ENCODE measurements at places on chromosomes 12 and 14. TPM values are rescaled to one million over a fixed set of nuclear protein-coding genes. Genes with fewer than 3 reads are reported as not detected.

Gene CRIP2
- not detected for total RNA-seq

Gene UBR7
- total RNA-seq = 32.4 TPM

- H3K4me3 ChIP-seq = peak overlapping the region; percentile 77
- peaks cover 35% of the 10 kb centered on the region for H3K27me3 ChIP-seq
- DNase-seq = peak; percentile 62
Measured at GRCh38 chr14:77124345-77125280, 17.0 kb downstream of the ZDHHC22 start.

DNA sequence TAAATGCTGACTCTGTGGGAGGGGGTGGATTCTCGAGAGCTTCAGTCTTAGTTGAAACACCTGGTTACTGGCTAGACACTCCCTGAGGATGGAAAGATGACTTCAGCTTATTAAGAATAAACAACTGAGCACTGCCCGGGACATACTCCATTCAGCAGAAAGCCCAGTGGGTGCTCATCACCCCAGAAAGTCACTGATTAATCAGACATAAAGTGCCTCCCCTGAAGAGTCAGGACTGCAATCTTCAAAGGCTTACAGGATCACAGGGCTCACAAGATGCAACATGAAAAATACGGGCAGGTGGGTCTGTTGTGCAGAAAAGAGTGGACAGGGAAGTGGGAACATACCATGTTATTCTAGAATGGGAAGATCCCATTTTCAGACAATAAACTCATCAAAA lies 207.0 kb downstream of the CALM1 start:
- no peak overlapping the region for H3K27ac ChIP-seq
- DNase-seq = no peak
- no peak overlapping the region for H3K4me3 ChIP-seq

Gene RNASE4
- total RNA-seq = 0.34 TPM

DNA sequence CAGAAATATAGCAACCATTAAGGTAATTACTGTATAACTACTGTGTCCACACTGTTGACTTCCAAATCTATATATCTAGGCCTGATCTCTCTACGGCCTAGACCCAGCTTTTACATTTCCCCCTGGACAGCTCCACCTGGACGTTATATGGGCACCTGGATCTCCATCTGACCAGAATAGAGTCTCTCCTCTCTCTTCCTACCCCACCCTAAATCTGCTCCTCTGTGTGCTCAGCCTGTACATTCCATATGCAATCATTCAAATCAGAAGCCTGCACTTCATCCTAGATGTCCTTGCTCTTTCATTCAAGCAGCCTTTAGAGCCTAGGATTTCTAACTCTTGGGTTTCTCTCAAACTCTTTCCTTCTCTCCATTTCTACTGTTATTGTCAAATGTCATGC lies 255.0 kb downstream of the PAX9 start:
- no peaks in the 10 kb centered on the region for H3K36me3 ChIP-seq
- H3K4me1 ChIP-seq = no peaks in the 10 kb centered on the region
- H3K27ac ChIP-seq = no peak overlapping the region
- no peak for DNase-seq
- no peak overlapping the region for H3K4me3 ChIP-seq

Gene NFE2
- not detected for total RNA-seq

DNA sequence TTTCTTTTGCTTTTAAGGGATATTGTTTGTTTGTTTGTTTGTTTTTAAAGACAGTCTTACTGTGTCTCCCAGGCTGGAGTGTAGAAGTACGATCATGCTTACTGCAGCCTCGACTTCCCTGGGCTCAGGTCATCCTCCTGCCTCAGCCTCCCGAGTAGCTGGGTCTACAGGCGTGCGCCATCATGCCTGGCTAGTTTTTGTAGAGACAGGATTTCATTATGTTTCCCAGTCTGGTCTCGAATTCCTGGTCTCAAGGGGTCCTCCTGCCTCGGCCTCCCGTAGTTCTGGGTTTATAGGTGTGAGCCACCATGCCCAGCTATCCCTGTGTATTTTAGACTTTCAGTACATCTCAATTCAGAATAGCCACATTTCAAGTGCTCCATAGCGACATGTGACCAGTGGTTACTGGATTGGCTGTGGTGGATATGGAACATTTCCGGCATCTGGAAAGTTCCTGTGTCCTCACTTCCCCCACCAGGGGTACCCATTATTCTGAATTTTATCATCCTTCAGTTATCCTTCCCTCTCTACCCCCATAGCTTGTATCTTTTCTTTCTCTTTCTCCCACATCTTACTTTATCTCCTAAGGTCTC lies 61.1 kb downstream of the HRK start:
- peak overlapping the region; percentile 58 for H3K4me3 ChIP-seq
- H3K27ac ChIP-seq = peak overlapping the region; percentile 75
- peaks cover 21% of the 10 kb centered on the region for H3K4me1 ChIP-seq
- H3K27me3 ChIP-seq = peaks cover 9% of the 10 kb centered on the region

- H3K27ac ChIP-seq = no peak overlapping the region
- no peak overlapping the region for H3K4me3 ChIP-seq
- H3K27me3 ChIP-seq = no peaks in the 10 kb centered on the region
- no peak for DNase-seq
Measured at GRCh38 chr12:60148109-60148508, 552.3 kb downstream of the SLC16A7 start.

DNA sequence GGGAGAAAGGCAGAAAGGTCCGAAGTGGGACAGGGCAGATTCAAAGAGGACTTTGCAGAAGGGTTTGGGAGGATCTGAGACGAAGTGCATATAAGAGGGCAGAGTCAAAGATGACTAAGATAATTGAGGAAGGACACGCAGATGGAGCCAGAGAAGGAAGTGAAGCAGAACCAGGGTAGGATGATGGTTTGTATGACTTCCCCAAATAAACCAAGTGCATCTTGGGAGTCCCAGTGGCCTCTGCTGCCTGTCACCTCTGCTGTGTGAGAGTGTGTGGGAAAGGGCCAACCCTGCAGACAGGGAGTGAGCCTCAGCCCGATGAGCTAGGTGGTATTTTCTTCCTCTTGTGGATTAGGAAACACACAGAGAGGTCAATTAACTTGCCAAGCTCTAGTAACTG lies 36.8 kb downstream of the FLVCR2 start:
- H3K36me3 ChIP-seq = no peaks in the 10 kb centered on the region
- no peak for DNase-seq
- H3K27me3 ChIP-seq = peaks cover 2% of the 10 kb centered on the region
- H3K4me1 ChIP-seq = no peaks in the 10 kb centered on the region

DNA sequence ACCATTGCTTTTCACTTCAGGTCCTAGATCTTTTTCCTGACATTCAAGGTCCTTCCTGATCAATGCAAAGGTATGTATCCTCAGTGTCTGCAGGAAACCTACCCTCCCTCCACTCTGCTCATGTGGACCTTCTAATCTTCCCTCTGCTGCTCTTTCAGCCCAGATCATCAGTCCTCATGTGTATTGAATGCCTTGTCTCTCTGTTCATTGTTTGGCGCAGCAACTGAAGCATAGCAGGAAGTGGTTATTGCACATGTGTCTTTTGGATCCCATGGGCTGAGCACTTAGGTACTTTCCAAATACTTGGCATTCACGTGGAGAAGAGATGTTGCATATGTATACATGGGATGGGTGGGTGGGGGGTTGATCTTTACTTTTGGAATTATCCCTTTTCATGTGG lies 4.3 kb upstream of the NIN start:
- peaks cover 53% of the 10 kb centered on the region for H3K4me1 ChIP-seq
- no peaks in the 10 kb centered on the region for H3K36me3 ChIP-seq
- H3K27me3 ChIP-seq = peaks cover 10% of the 10 kb centered on the region
- DNase-seq = peak; percentile 18
- peak overlapping the region; percentile 5 for H3K27ac ChIP-seq

GRCh38 chr14:99604766-99605298 lies 825 bp upstream of the CCDC85C start:
- no peaks in the 10 kb centered on the region for H3K36me3 ChIP-seq
- H3K27ac ChIP-seq = peak overlapping the region; percentile 88
- H3K4me3 ChIP-seq = peak overlapping the region; percentile 88
- peak; percentile 8 for DNase-seq
- H3K27me3 ChIP-seq = peaks cover 12% of the 10 kb centered on the region

Gene TMEM233
- total RNA-seq = not detected

DNA sequence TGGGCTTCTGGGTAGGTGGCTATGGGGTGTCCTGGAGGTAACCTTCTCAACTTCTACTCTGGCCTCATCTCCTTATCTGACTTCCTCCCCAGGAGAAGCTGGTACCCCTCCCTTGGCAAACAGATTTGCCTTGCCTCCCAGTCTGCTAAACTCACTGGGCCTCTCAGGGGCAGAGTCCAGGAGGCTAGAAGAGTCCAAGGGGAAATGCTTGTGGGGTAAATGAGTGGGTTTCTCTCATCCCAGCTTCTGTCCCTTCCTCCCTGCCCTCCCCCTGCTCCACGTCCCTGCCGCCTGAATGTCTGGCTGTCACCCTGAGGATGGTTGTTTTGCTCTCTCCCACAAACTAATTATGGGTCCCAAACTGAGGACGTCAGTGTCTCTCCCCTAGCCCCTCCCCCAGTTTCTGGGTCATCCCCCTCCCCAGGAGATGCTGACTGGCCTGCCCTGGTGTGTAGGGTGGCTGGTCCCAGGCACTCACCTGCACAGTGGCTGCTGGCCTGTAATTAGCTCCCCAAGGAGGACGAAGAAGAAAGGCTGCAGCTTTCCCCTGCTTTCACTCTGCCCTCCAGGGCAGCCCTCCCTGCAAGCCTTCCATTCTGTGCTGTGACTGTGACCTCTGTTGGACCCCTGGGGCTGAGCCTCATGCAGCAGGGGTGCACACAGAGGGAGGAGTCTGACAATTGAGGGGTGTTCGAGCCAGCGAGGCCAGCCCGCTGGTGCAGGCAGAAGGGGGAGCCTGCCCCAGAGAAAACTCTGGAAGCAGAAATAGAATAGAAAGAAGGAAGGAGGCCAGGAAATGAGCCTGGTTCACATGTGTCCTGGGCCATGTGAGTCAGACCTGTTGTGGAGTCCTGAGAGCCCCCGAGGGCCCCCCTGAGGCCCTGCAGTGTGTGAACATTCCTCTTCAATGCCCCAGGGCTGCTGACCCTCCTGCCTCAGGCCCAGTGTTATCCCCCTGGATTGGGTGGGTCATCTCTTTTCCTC lies at the start of gene LRP1-AS:
LRP1-AS (minus strand) TSS at position 659 of the 984 bp plus-strand sequence.
- no peaks in the 10 kb centered on the region for H3K36me3 ChIP-seq
- no peaks in the 10 kb centered on the region for H3K4me1 ChIP-seq
- no peak within 1 kb of the TSS for H3K4me3 ChIP-seq
- H3K27ac ChIP-seq = no peak within 1 kb of the TSS
- DNase-seq = no peak

GRCh38 chr12:108357834-108358579 lies 18.9 kb upstream of the CMKLR1 start:
- DNase-seq = no peak
- no peaks in the 10 kb centered on the region for H3K36me3 ChIP-seq
- peaks cover 2% of the 10 kb centered on the region for H3K27me3 ChIP-seq
- no peaks in the 10 kb centered on the region for H3K4me1 ChIP-seq
- H3K4me3 ChIP-seq = no peak overlapping the region

DNA sequence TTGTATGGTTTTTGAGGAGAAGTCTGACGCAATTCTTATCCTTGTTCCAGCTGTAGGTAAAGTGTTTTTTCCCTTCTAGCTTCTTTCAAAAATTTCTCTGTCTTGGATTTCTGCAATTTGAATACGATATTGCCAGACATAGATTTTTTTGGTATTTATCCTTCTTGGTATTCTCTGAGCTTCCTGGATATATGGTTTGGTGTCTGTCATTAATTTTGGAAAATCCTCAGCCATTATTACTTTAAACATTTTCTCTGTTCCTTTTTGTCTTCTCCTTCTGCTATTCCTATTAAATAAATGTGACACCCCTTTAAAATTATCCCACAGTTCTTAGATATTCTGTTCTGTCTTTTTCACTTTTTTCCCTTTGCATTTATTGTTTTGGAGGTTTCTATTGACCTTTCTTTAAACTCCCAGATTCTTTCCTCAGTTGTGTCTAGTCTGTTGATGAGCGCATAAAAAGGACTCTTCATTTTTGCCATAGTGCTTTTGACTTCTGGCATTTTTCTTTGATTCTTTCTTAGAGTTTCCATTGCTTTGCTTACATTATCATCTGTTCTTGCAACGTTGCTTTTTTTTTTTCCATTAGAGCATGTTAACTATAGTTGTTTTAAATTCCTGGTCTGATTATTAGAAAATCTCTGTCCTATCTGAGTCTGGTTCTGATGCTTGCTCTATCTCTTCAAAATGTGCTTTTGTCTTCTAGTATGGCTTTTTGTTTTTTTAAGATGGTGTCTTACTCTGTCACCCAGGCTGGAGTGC lies 129.1 kb downstream of the MSRB3 start:
- H3K36me3 ChIP-seq = no peaks in the 10 kb centered on the region
- H3K27me3 ChIP-seq = no peaks in the 10 kb centered on the region
- H3K4me3 ChIP-seq = no peak overlapping the region
- no peak for DNase-seq

DNA sequence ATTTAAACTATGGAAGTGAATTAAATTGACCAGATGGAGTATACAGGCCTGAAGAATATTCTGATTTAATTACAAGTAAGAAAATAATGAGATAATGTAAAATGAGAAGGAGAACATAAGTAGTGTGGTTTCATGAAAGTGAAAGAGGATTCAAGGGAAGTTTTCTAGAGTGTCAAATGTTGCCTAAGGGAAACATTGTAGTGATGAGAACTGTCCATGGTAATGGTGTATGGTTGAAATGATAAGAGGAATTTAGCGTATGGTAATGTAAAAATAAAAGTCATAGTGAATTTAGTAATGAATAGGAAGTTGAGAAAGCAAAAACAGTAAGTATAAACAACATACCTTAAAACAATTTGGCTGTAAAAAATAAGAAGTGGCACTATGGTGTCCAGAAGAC lies 1954.6 kb upstream of the FLRT2 start:
- no peak overlapping the region for H3K4me3 ChIP-seq
- no peaks in the 10 kb centered on the region for H3K36me3 ChIP-seq
- no peaks in the 10 kb centered on the region for H3K4me1 ChIP-seq

Gene EPYC
- not detected for total RNA-seq

DNA sequence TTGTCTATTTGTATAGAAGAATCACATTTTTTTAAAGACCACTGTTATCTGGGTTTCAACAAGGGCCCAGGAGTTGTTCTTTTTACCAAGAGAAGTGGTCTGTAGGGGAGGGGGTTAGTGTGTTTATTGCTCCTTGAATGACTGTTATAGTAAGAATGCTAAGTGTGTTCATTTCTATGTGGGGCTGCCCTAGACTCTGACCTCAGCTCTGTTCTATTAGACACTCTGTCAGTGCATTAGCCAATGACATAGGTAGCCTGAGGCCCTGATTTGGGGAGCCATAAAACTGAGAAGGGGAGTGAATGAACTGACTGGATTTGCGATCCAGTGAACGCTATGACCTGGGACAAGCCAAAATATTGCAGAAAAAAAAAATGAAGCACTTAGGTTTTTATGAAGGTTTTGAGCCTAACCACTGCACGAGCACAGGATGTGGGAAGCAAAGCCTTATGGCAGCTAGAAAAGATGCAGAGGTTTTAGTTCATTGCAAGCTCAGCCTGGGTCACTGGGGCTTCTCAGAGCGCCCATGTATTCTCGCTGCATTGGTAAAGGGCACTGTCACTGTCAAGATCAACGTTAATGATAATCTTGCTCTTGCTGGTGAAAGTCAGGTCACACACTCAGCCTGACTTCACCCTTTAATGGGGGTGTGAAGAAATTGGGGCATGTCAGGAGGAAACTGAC lies 63.8 kb downstream of the PRKCH start:
- H3K4me3 ChIP-seq = no peak overlapping the region
- H3K4me1 ChIP-seq = peaks cover 23% of the 10 kb centered on the region
- H3K27ac ChIP-seq = no peak overlapping the region
- DNase-seq = peak; percentile 57
- H3K27me3 ChIP-seq = no peaks in the 10 kb centered on the region

GRCh38 chr14:21069388-21070082 lies 569 bp upstream of the ARHGEF40 start:
- H3K4me3 ChIP-seq = peak overlapping the region; percentile 70
- DNase-seq = no peak
- H3K27ac ChIP-seq = no peak overlapping the region
- peaks cover 70% of the 10 kb centered on the region for H3K27me3 ChIP-seq

GRCh38 chr12:49805409-49805808 lies 22.8 kb downstream of the NCKAP5L start:
- DNase-seq = no peak
- no peaks in the 10 kb centered on the region for H3K27me3 ChIP-seq
- H3K27ac ChIP-seq = no peak overlapping the region
- no peaks in the 10 kb centered on the region for H3K4me1 ChIP-seq
- no peaks in the 10 kb centered on the region for H3K36me3 ChIP-seq

All from activated T-helper 1 cell treated with anti-CD3 and anti-CD28 coated beads, Interleukin-12 subunit alpha, Interleukin-12 subunit beta, Interleukin-2, Interleukin-4 antibody, amounts not matched to agents 30 ng/mL and 10 ng/mL and 1 ng/mL, durations not matched to agents 14 hours and 24 hours and 36 hours (primary cell).